Pancreas (tissue), 10 donors: ENCODE measurements at places on chromosomes 1 and 21. TPM values are rescaled to one million over a fixed set of nuclear protein-coding genes. Genes with fewer than 3 reads are reported as not detected.

Gene AMY1A
- 0.67 TPM for total RNA-seq

GRCh38 chr1:56973923-56974742 lies 8.3 kb upstream of the C8B start:
- no peak overlapping the region for H3K4me3 ChIP-seq
- H3K27ac ChIP-seq: no peak overlapping the region
- H3K27me3 ChIP-seq: no peaks in the 10 kb centered on the region
- peaks cover under 1% of the 10 kb centered on the region for H3K4me1 ChIP-seq
- no peak for DNase-seq

Gene RASSF5
- total RNA-seq: 17.8 TPM

DNA sequence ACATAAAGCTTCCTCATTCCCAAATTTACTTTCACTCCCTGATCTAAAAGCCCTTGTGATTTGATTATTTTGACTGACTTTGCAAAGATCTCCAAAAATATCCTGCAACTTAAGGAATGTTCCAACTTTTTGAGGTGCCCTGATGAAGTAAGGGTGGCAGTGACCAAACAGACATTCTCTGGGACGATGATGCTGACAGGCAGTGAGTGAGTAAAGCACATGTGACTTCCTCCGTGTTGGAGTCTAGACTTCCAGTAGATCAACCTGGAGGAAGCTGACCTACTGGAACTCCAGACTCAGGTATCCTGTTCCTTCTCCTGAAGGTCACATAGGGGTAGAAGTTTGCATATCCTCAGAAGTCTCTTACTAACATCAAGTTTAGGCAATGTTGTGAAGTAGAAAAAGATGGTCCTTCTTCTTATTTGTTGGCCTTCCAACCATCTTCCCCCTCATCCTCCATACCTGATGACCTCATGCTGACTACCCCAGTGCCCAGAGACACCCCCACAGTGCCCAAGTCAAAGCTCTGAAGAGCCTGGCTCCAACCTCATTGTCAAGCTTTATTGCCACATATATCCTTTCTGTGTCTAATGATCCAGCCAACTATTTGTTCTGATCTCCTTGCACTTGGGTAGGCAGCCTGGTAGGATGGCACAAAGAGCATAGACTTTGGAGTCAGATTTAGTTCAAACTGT lies 16.0 kb downstream of the TNFSF4 start:
- H3K4me3 ChIP-seq: no peak overlapping the region
- DNase-seq: no peak
- H3K4me1 ChIP-seq: peaks cover 13% of the 10 kb centered on the region
- H3K27me3 ChIP-seq: no peaks in the 10 kb centered on the region

- H3K4me1 ChIP-seq: peaks cover 12% of the 10 kb centered on the region
- no peaks in the 10 kb centered on the region for H3K27me3 ChIP-seq
- DNase-seq: no peak
These were observed 20.6 kb downstream of the ABCD3 start for GRCh38 chr1:94438692-94439276.

DNA sequence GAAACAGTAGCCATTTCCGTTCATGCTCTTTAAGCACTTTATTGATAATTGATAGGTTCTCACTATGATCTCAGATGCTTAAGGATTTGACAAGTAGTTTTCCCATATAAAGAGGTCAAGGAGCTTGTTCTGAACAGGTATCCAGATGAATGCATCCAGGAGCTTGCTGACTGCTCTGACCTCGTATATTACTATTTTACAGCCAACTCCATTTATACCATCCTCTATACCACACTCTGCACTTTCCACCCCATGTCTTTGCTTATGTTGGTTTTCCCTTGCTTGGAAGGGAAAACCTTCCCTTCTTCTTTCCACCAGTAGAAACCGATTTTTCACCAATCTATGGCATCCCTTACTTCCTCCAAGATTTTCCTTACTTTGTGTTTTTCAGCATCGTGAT lies 107.2 kb downstream of the LHX9 start:
- no peaks in the 10 kb centered on the region for H3K4me1 ChIP-seq
- H3K27ac ChIP-seq: no peak overlapping the region
- no peak overlapping the region for H3K4me3 ChIP-seq
- H3K36me3 ChIP-seq: no peaks in the 10 kb centered on the region

DNA sequence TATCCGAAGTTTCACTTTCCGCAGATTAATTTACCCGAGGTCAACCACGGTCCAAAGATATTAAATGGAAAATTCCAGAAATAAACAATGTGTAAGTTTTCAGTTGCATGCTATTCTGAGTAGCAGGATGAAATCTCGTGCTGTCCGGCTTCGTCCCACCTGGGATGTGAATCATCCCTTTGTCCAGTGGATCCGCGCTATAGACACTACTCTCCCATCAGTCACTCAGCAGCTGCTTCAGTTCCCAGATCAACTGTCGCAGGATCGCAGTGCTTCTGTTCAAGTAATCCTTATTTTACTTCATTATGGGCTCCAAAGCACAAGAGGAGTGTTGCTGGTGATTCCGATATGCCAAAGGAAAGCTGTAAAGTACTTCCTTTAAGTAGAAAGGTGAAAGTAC lies 8.3 kb upstream of the LRP8 start:
- H3K4me3 ChIP-seq: no peak overlapping the region
- DNase-seq: no peak
- no peak overlapping the region for H3K27ac ChIP-seq
- no peaks in the 10 kb centered on the region for H3K4me1 ChIP-seq

DNA sequence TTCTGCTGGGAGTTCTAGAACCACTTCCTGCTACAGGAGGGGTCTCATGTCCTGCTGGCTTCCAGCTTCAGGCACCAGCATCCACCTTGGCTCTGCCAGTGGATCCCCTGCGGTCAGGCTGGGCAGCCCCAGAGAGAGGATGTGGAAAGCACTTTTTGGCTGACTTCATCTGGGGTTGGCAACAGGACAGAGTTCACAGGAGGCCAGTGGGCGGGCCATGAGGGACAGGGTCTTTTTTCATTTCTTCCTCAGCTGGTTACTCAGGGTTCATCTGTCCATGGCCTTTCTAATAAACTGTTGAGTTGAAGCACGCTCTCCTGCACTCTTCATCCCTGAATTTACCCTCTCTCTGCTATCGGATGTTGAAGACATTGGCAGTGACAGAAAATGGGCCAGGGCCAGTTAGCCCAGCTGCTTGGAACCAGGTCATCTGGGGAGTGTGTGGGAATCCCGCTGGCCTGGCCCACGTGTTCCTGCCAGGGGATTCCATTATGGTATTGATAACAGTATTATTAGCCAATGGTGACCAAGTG lies 45.2 kb downstream of the RPS6KA1 start:
- DNase-seq: peak; percentile 27
- peaks cover 9% of the 10 kb centered on the region for H3K36me3 ChIP-seq
- no peaks in the 10 kb centered on the region for H3K4me1 ChIP-seq
- no peak overlapping the region for H3K4me3 ChIP-seq

DNA sequence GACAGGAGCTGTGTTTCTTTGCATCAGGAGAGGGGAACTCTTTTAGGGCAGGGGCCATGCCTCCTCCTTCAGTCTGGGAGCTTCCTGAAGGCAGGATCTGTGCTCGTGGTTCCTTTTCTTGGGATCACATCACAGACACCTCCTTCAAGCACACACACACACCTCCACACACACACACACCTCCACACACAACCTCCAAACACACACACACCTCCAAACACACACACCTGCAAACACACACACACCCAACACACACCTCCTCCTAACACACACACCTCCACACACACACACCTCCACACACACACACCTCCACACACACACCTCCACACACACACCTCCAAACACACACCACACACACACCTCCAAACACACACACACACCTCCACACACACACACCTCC lies 10.5 kb downstream of the LGR6 start:
- H3K36me3 ChIP-seq: no peaks in the 10 kb centered on the region
- no peak overlapping the region for H3K27ac ChIP-seq
- no peak for DNase-seq
- no peaks in the 10 kb centered on the region for H3K27me3 ChIP-seq

GRCh38 chr1:231684356-231685244 lies 58.0 kb downstream of the DISC1 start:
- no peak overlapping the region for H3K4me3 ChIP-seq
- H3K4me1 ChIP-seq: no peaks in the 10 kb centered on the region
- DNase-seq: no peak
- H3K27me3 ChIP-seq: no peaks in the 10 kb centered on the region
- no peaks in the 10 kb centered on the region for H3K36me3 ChIP-seq

DNA sequence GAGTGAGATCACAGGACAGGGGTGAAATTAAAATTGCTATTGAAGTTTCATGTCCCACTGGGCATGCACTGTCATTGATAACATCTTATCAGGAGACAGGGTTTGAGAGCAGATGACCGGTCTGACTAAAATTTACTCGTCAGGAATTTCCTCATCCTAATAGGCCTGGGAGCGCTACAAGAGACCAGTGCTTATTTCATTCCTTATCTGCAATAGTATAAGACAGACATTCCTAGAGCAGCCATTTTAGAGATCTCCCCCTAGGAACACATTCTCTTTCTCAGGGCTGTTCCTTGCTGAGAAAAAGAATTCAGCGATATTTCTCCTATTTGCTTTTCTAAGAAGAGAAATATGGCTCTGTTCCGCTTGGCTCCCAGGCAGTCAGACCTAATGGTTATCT lies 181.4 kb upstream of the ETV3 start:
- peaks cover 3% of the 10 kb centered on the region for H3K4me1 ChIP-seq
- no peak overlapping the region for H3K4me3 ChIP-seq
- DNase-seq: no peak
- H3K36me3 ChIP-seq: no peaks in the 10 kb centered on the region
- H3K27ac ChIP-seq: no peak overlapping the region

DNA sequence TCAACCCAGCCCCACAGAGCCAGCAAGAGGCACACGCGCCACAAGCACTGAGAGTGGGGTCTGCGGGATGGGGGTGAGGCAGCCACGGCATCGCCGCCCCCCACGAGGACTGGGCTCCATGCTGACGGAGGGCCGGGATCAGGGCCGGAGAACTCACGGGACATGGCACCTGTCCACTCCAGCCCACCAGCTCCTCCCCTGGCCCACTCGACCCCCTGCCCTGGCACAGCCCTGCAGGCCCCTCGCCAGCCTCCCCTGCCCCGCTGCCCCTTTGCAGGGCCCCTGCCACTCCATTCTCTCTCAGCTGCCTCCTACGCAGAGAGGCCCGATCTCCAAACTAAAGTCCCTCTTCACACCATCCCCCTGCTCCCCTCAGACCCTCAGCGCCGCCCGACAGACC lies 134.0 kb downstream of the NPHP4 start:
- no peaks in the 10 kb centered on the region for H3K4me1 ChIP-seq
- no peaks in the 10 kb centered on the region for H3K27me3 ChIP-seq
- DNase-seq: no peak
- no peak overlapping the region for H3K4me3 ChIP-seq
- no peak overlapping the region for H3K27ac ChIP-seq
- H3K36me3 ChIP-seq: no peaks in the 10 kb centered on the region

- no peak for DNase-seq
- peaks cover 16% of the 10 kb centered on the region for H3K36me3 ChIP-seq
- H3K4me3 ChIP-seq: no peak overlapping the region
- no peaks in the 10 kb centered on the region for H3K27me3 ChIP-seq
These were observed 11.5 kb downstream of the RIT1 start for GRCh38 chr1:155899683-155900082.

DNA sequence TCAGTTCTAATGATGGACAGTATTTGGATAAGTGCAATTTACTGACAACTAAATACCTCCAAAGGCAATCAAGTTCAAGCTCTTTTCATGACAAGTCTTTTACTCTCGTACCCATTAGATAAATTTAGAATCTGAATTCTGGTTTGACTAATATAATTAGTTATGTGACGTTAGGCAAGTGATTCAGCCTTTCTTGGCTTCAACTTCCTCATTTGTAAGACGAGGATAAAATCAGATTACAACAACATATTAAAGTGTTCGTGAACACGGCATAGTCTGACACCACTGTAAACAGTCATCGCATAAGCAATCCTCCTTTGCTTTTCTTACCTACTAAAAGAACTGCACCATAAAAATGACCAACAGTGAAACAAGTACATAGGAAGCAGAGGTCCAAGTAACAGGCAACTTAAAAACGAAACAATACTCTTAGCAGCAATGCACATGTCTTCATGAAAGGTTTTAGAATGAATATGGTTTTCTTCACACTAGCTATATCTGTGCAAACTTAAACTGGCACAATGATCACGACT lies 25.7 kb downstream of the COA6 start:
- no peaks in the 10 kb centered on the region for H3K4me1 ChIP-seq

DNA sequence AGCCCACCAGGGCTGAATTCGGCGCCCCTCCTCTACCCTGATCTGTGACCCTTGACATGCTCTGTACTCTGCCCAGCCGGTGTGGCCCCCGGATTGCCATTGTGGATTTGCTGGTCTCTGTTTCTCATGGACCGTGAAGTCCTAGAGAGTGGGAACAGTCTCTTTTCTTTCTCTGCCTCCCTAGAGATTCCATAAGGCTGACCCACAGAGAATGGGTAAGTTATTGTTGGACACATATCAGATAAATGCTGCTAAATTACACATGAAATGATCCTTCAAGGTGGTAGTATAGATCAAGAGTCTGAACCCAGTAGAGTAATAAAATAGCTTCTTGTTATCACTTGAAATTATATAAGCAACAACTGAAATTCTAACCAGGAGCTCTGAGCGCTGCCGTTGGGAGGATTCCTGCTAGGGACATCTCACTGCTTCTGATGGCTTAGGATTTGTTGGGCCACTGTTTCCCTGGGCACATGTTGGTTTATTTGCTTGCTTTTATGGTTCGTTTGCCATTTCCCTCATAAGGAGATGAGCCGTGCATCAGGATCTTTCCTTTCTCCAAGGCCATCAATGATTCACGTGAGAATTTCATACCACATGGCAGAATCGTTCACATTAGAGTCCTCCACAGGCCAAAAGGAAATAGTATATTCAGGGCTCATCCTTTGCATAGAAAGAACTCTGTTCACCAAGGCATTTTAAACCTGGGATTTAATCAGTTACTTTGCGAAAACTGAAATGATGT lies 111.9 kb downstream of the ZBTB18 start:
- no peak overlapping the region for H3K4me3 ChIP-seq
- no peaks in the 10 kb centered on the region for H3K36me3 ChIP-seq
- no peak for DNase-seq
- no peaks in the 10 kb centered on the region for H3K4me1 ChIP-seq

DNA sequence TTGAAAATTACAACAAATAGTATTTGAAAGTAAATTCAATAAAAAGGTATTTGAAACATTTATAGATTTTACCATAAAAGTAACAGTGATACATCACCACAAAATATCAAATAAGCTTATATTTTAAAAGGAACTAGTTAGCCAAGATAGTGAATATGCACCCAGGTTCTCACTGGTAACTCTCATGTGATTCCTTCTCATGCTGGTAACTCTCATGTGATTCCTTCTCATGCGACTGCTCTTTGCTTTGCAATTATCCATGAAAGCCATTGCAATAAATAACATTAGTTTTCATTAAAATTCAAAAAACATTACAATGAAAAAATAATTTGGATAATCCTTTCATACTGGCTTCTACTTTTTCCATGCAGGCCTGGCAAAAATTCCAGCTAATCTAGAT lies 75.4 kb downstream of the AHCTF1 start:
- no peak overlapping the region for H3K27ac ChIP-seq
- no peaks in the 10 kb centered on the region for H3K36me3 ChIP-seq
- H3K27me3 ChIP-seq: no peaks in the 10 kb centered on the region
- DNase-seq: no peak
- no peak overlapping the region for H3K4me3 ChIP-seq
